ENCODE measurements at places on chromosomes 11 and 22.

GRCh38 chr11:17153757-17154156, 54.0 kb downstream of the PIK3C2A start:
- no peak for DNase-seq

DNA sequence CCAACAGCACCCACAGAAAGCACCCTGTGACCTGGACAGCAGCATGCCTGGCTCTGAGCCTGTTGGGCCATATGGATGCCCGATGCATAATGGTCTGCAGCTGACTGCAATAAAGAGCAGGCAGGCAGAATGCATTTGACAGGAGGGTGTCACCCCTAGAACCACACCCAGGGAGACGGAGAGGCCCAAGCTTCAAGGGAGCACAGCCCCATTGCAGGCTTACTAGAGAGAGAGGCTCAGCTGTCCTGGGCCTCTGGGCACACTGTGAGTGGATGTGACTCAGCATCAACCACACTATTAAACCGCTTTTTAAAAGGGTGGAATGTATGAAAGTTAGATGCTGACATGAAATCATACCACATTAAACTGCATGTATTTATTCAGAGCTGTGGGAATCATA, 365.3 kb downstream of the CTTN start:
- DNase-seq: no peak

GRCh38 chr11:122808478-122808869, 29.8 kb upstream of the CRTAM start:
- no peak for DNase-seq

DNA sequence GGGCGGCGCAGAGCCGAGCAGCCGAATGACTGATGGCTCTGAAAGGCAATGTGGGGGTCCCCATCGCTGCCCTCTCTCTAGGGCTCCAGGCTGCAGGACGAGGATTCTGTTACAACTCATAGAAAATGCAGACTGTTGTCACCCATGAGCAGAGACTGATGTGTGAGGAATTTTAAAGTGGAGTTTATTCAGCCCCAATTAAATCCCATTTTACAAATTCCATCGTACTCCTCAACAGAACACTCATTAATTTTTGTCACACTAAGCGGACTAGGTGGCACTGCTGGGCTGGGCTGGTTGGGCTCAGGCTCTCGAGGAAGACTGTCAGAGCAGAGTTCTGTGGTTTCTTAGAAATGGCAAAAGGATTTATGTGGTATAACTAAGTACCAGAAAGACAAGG, 102.6 kb upstream of the SPON1 start:
- DNase-seq: no peak

DNA sequence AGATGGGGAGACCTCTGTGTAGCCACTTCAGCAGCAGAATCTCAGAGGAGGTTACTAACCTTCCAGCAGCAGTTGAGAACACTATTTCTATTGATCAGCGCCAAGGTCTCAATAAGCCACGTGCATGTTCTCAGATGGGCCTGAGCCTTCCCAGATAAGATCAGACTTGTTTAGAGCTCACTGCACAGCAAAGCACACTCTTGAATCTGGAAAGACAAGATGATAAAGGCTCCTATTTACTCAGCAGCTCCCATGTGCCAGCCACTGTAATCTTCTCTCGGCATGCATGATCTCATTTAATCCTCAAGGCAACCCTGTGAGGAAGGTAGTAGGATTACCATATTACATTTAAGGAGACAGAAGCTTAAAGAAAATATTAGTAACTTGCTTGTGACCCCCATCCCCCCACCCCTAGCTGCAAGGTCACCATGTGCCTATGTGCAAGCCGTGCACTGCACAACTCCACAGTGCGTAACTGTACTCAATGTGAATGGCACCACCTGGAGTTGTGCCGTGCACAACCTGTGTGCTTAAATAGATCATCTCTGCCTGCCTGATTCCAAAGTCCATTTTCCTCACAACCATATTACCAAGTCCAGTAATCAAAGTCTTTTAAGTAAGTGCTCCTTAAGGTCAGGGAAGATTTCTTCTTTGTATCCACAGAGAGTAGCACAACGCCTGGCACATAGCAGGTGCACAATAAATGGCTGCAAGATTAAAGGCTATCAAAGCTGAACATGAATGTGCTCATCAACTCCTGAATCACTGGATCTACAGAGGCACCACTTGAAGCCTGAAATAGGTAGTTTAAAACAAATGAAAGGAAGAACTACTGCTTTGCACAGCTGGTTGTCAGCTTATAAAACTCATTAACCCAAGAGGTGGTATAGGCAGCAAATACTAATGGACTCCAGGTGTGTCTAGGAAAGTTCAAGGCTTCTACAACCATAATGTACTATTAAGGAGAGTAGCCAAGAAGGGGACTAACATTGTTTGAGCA, 293.8 kb downstream of the BUD13 start:
- no peak for DNase-seq

DNA sequence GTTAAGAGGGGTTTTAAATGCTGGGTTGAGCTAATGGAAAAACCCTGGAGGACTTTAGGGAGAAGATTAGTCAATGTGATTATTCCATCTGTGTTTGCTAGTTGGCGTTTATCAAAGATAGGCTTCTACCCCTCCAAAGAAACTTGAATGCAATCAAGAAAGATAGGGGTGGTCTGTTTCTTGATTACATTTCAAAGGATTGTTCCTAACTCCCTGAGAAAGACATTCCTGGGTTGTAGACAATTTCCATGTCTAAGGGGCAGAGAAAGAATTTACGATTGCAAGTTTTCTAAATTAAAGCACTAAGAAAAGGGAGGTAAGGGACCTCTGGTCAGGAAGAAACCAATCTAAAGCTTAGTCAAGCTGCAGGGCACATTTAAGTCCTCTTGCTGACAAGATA, 2268.7 kb downstream of the LRRC4C start:
- DNase-seq: no peak

GRCh38 chr11:9878936-9879335, 215.1 kb downstream of the SWAP70 start:
- no peak for DNase-seq

GRCh38 chr11:7617032-7617431, 56.3 kb downstream of the CYB5R2 start:
- no peak for DNase-seq

DNA sequence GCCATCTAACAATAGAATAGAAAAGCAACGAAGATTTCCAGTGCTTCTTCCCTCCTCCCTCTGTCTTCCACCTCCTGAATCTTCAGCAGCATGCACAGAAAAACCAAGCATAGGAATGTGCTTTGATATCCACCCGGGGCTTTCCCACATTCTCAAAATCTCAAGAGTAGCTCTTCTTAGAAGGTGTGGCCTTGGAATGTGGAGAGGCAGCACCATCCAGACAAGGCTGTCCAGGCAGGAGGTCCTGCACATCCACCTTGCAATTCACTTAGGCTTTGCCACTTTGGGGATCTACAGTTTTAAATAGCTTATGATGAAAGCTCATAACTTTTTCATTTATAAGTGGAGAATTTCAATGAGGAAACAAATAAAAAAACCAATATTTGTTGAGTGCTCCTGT, 72.9 kb downstream of the KIRREL3 start:
- DNase-seq: no peak

- no peak for DNase-seq
Observed at GRCh38 chr22:49786976-49787706, 40.5 kb downstream of the BRD1 start.

GRCh38 chr22:43878079-43878795, 13.6 kb downstream of the PNPLA5 start:
- no peak for DNase-seq

DNA sequence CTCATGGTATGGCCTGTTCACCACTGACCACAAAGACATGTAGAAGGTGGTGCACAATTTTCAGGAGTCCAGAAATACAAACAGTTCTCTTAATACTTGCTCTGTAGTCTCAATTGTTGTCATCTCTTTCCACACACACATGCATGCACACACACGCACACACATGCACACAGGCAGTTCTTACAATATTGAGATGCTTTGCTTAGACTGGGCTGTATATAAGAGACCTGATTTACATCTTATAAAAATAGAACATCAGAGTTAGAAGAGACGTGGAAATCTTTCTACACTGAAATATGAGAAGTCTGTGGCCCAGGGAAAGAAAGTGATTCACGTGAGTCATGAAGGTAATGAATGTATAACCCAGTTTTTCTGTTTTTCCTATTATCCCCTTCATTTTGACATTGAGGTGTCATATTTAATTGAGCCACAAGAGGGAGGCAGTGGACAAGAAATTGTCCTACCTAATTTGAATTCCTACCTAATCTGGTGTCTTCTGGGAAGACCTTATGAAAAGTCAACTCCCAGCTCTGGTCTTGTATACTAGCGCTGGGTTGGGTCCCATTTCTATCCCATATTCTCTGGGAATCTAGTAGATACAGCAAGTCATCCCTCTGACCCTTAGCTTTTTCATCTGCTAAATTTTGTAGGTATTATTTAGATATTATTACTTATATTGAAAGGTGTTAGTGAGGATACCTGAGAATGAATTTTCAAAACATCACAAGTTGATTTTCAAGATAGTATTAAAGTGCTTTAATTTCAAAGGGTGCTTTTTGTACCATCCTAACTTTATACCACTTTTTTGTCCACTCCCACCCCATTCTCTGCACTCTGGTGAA, 14.9 kb upstream of the MS4A4A start:
- DNase-seq: no peak

DNA sequence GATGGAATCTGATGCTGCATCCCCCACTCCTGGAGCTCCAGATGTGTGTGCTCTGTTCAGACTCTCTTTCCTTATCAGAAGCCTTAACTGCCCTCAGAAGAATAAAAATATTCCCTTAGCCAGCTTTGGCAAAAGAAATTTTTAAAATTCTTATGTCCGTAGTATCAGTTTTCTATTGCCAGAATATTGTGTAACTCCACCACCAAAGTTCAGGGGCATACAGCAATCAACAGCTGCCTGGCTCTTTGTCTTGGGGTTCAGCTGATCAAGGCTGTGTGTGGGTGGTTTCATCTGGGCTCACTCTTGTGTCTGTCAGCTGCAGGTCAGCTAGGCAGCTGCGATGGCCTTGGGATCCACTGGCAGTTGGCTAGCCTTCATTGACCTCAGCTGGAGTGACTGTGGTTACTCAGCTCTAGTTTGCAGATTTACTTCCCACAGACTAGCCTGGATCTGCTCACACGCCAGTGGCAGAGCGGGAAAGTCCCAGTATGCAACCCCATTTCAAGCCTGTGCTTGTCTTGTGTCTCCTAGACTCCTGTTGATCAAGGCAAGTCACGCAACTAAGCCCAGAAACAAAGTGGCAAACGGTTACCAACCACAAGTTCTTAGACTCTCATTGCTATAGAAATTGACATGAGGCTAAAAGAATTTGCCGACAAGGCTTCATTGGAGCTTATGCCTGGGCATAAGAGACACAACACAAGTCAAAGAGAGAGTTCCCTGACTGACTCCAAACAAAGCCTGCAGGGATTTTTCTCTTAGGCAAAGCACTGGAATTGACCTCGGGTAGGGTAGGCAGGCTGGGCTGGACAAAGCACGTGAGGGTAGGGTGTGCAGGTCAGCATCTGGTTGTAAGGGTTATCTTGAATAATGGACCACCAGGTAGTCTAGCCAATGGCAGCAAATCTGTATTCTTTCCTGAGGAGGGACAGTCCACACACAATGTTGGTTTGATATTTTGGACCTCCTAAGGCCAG, 7.5 kb downstream of the TMEM138 start:
- no peak for DNase-seq

- DNase-seq: no peak
Observed at GRCh38 chr22:20867179-20868024, 8.6 kb downstream of the SNAP29 start.

GRCh38 chr22:31155422-31155821, 4.6 kb upstream of the RNF185 start:
- DNase-seq: no peak

DNA sequence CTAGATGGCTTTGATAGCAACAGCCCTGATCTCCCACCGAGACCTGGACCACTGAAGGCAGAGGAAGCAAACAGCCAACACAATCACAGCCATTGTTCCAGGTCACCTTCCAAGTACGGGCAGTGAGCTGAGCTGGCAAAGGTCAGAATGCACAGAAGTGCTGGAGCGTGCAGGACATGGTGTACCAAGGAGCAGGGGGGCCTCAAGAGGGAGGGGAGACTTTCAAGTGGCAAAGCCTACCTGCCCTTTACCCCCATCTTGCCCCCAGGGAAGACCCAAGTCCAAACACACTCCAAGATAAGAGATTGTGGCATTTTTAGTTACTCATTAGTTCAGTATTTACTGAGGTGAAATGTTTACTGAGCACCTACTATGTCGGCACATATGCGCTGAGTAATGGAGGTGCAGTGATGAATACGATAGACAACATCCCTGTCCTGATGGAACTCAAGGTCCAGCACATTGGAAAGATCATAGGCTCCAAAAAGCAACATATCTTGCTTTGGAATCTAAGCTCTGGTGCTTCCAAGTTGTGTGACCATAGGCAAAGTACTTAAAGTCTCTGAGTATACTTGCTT, 26.0 kb upstream of the TTC12 start:
- DNase-seq: no peak

DNA sequence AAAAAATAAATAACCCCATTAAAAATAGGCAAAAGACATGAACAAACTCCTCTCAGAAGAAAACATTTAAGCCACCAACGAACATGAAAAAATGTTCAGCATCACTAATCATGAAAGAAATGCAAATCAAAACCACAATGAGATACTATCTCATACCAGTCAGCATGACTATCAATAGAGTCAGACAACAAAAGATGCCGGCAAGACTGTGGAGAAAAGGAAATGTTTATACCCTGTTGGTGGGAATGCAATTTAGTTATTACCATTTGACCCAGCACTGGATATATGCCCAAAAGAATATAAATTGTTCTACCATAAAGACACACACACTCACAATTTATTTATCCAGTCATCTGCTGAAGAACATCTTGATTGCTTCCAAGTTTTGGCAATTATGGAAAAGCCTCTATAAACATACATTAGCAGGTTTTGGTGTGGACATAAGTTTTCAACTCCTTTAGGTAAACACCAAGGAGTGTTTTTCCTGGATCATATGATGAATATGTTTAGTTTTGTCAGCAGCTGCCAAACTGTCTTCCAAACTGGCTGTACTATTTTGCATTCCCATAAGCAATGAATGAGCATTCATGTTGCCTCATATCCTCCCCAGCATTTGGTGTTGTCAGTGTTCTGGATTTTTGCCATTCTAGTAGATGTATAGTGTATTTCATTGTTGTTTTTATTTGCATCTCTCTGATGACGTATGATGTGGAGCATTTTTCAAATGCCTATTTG, 28.0 kb downstream of the OR8D1 start:
- no peak for DNase-seq

- DNase-seq: no peak
Observed at GRCh38 chr11:70155386-70155785, 47.7 kb upstream of the FADD start.

DNA sequence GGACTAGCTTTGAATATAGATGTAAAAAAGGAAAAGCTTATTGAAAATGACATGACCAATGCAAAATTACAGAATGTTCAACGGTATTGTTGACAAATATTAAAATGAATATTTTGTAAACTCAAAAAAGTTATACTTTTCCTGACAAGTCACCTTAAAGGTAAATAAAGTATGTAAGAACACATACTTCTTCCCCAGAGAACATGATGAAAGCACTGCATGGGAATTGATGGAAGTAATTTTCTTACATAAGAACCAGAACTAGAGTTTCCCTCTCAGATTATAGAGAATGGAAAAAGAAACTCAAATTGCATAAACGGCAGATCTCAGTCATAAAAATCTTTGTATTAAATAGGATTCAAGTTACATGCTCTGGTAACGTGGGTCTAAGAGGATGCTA, at the start of gene OR4P4:
TSS of gene OR4P4 (plus strand) at position 301 of the 400 bp plus-strand sequence.
- no peak for DNase-seq
